ENCODE measurements at places on chromosomes 2 and 18.
A peak's percentile ranks its signal among the peaks of the same experiment; 100 is the strongest.

- DNase-seq = peak; percentile 44
Measured at GRCh38 chr18:49161627-49162026, 210.9 kb upstream of the SMAD7 start.

DNA sequence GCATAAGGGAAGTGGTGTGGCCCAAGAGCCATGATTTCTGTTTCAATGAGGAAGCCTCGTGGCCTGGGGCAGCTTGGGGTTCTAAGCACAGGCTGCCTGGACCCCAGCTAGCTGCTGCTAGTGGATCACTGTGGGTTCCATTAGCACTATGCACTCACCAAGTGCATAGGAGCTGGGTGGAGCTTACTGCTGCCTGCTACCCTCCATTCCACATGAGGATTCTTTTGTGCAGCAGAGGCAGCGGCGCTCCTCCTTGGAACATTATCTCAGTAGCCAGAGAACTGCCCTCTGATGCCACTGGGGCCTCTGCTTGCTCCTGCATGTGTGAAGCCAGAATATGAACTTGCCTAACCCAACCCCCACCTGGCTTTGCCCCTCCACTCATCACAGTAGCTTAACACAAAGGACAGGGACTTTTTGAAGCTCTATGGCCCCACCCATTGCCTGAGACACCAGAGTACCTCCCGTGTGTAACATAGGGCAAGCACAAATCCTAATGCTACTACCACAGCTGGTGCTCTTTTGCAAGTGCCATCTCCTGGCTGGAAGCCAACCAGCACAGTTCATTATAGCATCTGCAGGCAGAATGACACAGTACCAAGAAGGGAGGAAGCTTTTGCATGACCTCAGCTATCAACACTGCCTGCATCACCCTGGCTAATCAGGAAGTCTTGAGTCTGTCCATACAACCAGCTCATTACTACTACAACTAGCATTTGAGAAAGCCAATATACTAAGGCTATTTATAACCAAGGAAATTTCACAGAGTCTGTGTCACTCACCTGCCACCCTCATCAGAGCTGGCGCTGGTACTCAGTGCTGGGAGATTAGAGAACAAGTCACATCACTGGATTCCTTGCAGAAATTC lies 297.0 kb upstream of the GULP1 start:
- no peak for DNase-seq

DNA sequence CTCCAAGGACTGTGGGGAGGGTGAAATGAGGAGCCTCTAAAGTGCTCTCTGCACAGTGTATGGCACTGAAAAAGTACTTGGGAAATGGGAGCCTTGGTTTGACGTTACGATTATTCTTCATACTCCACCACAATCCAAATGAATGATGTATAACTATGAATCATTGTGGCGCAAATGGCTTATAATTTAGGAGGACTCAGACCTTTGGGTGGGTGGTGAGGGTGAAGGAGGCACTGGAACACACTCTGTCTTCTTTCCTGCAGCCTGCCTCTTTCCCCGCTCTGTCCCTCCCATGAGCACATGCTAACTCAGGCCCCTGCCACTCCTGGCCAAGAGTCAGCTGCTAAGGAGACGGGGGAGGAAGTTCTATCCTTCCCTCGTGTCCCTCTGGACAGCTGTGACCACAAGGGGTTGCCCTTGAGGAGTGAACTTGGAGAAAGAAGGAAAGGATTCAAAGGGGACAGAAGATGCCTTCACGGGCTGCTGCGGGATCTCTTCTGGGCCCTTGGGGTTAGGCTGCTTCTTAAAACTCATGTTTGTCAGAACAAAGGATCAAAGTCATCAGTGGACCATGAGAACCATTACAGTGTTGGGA lies 36.5 kb downstream of the POLR1A start:
- no peak for DNase-seq

- DNase-seq = no peak
Measured at GRCh38 chr2:225600865-225601264, 201.4 kb downstream of the NYAP2 start.

DNA sequence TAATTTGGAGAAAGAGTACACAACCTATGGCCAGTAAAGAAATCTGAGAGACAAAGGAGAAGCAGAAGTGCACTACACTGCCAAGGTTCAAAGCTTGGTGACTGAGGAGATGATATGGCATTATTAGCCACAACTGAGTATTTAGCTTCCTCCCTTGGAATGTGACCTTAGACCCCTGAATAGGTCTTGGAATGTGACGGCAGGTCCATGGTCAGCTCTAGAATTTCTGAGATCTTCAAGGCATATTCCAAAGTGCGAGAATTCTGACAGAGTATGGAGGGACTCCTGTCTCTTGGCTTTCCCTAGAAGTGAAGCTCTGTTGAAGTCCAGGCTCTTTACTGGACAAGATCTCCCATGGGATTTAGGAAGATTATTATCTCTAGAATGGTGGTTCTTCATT lies 130.0 kb upstream of the FN1 start:
- DNase-seq = no peak

DNA sequence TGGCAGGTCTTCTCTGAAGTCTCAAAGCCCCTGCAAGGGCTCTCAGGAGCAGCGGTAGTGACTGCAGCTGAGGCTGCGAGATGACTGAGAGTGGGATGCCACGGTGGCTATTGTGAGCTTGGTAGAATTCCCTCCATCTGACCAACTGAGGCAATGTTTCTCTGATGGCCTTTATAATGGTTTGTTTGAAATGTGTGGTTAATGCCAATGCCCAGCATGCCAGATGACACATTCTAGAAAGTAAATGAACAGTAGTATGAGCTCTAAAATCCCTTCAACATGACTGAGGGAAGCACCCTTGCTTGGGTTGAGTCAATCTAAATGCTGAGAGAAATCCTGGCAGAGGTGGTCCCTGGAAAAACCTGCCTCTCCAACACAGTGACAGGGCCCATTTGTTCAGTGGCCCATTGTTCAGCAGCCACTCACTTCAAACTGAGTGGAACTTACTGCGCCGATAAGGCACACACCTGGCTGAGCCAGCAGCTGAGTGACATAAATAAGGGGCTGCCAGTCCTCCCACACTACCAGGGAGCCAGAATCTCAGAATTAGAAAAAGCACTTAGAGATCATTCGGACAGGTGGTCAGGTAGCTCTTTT lies 31.7 kb downstream of the SULT1C2 start:
- DNase-seq = no peak

Measured in GM13976 (cell line).